ENCODE measurements at places on chromosomes 1 and 21. TPM values are rescaled to one million over a fixed set of nuclear protein-coding genes. Genes with fewer than 3 reads are reported as not detected.

GRCh38 chr1:13701271-13701640, 1.3 kb downstream of the PRDM2 start:
- DNase-seq = no peak

DNA sequence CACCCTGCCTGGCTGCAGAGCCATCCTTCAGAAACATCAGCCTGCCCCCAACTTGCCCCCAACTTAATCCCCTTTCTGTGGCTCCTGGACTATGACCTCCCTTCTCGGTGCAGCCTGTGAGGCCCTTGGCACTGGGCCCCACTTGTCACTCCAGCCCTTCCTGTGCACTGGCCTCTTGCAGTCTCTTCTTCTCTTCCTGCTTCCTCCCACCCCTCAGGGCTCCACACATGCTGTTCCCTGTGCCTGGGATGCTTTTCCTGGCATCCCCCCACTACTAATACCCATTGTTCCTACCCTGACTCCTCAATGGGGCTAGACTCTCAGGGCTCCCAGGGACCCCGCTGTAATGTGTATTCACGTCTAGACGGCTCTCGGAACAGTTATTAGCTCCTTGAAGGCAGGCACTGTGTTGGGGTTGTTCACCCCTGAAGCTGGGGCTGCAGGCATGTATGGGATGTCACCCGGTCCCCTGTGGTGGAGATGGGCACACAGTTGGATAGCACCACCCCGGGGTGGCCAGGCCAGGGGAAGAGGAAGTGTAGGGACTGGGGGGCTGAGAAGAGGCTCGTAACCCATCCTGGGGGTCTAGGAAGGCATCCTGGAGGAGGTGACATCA, 4.5 kb downstream of the LDLRAD1 start:
- DNase-seq = no peak

DNA sequence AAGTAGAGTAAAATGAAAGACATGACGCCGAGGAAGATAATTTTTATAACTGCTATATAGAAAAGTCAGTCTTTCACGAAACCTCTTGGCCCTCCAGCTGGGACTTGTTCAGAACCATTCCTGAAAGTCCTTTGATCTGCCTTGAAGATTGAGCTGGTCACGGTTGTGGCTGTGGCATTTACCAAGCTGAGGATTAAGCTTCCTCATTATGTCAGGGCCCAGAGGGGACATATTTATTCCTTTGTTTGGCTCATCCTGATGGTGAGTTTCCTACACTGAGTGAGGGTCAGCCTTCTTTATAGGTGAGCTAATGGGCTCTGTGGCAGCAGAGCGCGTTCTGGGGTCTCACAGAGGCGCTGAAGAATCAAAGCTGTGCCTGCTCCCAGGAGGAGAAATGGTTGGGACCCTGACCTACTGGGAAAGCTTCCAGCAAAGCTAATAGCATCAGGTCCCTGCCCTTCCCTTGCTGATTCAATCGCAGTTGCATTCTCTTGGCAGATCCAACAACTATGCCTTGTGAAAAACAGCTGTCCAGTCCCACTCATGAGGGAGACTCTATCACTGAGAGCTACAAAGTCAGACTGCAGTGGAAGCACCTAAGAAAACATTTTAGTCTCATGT, 43.2 kb upstream of the PBX1 start:
- no peak for DNase-seq

- DNase-seq = no peak
These were observed 50.1 kb downstream of the CRP start for GRCh38 chr1:159664247-159664646.

DNA sequence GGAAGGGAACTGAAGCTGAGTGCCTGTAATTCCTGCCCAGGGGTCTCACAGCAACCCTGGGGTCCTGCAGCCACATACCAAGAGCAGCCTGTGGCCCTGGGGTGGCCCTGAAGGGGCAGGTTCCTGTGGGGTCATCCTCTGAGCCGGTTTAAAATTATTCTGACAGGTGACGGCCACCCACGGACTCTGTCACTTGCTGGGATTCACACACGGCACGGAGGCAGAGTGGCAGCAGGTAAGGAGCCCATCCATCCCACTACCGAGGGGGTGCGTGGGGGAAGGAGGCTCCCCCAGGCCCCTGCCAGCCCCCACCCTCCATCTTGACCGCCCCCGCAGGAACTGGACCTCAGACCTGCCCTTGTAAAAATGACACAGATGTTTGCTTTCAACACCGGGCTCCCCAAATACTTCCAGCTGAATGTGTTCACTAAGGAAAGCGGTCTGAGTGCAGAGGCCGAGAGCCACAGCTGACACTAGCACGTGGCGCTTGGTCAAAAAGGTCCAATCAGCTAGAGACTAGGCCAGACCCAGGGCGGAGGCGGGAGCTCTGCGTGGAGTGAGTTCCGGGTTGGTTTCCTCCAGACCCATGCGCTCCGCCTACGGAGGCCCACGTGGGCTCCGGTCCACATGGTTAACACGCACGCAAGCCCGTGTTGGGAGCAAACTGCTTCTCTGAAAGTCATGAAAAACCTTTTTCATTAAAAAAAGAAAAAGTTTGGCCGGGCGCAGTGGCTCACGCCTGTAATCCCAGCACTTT, 10.0 kb downstream of the YBEY start:
- peak; percentile 66 for DNase-seq

DNA sequence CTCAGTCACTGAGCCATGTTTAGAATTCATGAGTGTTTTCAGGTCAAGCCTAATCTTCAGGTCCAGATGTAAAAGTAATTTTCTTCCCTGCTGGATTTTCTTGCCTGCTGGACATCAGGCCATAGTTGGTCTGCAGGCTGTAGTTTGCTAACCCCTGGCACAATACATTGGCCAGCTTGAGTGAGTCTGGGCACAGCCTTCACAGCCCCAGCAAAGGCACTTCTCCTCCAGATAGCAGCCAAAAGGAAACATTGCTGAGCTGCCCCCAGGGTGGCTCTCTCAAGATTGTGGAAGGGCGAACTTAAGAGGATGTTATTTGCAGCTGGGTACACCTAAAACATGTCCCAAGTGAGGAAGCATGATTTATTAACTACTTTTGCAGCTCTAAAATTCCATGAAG, 126.8 kb downstream of the PIK3R3 start:
- no peak for DNase-seq

DNA sequence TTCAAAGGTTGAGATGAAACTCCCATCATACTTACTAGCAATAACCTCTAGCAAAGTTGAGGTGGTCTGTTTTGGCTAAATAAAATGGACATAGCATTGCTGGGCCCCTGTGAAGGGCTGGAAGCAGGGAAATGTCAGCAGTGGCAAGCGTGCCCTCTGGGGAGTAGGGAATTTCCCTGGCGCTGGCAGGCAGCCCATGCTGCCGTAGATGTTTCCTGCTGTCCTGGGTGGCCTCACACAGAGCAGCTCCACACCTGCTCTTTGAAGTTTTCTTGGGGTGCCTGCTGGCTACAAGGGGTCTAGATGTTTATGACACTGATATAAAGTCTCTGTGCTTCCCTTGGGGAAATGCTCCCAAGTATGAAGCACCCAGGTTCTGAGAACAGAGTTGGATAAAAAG, 30.2 kb downstream of the ADARB1 start:
- DNase-seq = peak; percentile 56

- no peak for DNase-seq
These were observed 154.1 kb downstream of the ZBTB18 start for GRCh38 chr1:244205171-244205570.

GRCh38 chr1:177864538-177865305, 105.1 kb downstream of the SEC16B start:
- DNase-seq = no peak

DNA sequence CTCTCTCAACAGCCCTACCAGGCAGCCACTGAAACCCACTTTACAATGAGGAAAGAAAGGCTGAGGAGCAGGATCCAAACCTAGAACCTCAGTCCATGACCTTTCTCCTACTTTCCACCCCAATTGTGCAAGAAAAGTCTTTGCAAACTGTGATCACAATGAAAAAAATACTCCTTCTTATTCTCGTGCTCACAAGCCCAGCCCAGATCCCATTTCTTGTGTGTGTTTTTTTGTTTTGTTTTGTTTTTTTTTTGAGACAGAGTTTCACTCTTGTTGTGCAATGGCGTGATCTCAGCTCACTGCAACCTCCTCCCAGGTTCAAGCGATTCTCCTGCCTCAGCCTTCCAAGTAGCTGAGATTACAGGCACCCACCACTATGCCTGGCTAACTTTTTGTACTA, 97.7 kb downstream of the CRYAA start:
- no peak for DNase-seq

MTMR11 gene
- 1.5 TPM for total RNA-seq

SKI gene
- 26.7 TPM for total RNA-seq

CLIC4 gene
- total RNA-seq = 262 TPM

Data from dermis blood vessel endothelial cell (primary cell).